ENCODE measurements at places on chromosomes 1 and 21.

DNA sequence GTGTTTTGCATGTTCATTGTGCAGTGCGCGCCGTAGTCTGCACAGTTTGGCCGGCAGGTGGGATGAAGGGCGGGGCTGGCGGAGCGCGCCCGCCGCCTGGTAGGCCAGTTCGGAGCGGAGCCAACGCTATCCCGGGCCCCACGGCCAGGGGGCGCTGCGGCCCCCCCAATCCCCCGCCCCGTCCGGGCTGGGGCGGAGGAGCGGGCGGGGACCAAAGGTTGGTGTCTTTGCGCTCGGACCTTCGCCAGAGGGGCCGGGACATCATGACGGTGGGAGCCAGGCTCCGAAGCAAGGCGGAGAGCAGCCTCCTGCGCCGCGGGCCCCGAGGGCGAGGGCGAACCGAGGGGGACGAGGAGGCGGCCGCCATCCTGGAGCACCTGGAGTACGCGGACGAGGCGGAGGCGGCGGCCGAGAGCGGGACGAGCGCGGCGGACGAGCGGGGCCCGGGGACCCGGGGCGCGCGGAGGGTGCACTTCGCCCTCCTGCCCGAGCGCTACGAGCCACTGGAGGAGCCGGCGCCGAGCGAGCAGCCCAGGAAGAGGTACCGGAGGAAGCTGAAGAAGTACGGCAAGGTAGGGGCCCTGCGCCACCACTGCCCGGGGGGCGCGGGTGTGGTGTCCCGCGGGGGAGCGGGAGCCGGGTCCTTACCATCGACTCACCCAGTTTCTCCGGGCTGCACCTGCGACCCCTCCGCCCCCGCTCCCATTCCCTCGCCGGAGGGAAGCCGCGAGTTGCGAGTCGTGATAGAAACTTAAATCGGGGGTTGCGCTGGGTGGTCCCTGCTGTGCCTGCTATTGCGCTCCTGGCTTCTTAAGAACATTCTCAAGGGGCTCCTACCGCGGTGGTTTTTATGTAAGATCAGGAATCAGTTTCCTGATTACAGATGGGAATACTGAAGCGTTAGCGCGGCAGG is at the start of gene C1orf115:
C1orf115 (plus strand) TSS at position 224 of the 913 bp plus-strand sequence; CDS start at position 264, 40 bp downstream.
- peak; percentile 90 for DNase-seq

GRCh38 chr1:46070164-46070814 is 62.1 kb downstream of the PIK3R3 start:
- DNase-seq = no peak

- no peak for DNase-seq
These were observed 15.7 kb upstream of the LMNA start for GRCh38 chr1:156098784-156099183.

- DNase-seq = no peak
These were observed 40.9 kb downstream of the STX6 start for GRCh38 chr1:180981596-180982387.

DNA sequence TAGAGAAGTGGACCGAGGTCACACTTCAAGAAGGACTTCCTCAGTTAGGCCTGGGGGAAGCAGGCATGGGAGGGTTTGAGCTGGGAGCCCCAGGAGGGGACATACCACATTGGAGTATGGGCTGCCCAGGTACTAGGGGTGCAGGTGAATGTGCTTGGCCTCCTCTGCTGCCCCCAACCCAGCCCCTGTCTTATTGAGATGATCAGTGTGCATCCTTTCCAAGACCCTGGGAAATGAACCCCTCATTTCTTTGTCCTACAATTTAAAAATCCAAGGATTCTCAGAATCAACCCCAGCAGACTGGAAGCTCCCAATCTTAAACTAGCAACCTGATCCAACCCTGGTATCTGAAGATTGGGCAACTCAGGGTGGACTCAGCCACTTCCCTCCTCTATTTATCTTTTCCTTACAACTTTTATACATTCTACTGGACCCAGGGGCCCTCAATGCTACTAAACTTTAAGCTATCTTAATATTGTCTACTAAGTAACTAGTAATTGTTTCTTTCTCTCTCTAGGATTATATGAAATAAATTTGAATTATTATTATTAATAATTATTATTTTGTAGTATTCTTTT is 9.1 kb downstream of the MEX3A start:
- DNase-seq = no peak

- DNase-seq = no peak
These were observed 519.9 kb downstream of the SMYD3 start for GRCh38 chr1:245987219-245987545.
